Activated CD4-positive, CD25-positive, alpha-beta regulatory T cell treated with anti-CD3 and anti-CD28 coated beads, Interleukin-2, amount 50 U/mL, for 24 hours (primary cell): ENCODE measurements at places on chromosomes 2 and 18.

DNA sequence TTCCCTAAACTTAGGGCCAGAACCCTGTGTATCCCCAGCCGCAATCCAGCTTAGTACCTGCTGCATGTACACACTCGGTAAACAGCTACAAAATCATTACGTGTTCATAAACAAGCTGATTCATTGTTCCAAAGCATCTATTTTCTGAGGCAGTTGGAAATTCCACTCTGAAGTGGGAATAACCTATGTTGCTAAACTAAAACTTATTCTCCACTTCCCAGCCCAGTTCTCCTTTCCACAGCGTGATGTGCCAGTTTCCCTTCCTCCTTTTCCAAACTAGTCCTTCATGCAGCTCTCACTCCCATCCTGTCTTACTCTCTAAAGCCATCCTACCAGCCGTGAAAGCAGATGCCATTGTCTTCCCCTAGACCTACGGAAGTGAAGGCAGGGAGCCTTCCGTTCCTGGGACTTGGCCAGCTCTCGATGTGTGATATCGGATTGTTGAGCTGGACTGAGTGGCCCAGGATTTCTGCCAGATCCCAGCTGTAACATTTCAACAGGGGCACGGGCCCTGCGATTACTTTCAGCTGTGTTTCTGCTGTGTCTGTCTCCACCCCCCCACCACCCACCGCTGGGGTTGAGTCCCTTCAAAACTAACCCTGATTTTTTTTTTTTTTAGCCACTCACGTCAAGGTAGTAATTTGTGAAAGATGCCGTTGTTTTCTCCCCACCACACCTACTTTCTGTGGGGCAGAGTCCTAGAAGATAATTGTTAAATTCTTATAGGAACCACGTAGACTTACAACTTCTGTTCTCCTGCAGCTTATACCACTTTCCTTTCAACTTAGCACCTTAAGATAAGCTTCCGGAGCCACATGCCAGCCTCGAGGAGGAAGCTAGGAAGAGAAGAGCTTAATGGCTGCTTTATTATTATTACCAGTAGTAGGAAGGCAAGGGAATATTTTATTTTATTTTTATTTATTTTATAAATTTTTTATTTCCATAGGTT is 100.9 kb downstream of the CRIM1 start:
- ATAC-seq, result no peak

DNA sequence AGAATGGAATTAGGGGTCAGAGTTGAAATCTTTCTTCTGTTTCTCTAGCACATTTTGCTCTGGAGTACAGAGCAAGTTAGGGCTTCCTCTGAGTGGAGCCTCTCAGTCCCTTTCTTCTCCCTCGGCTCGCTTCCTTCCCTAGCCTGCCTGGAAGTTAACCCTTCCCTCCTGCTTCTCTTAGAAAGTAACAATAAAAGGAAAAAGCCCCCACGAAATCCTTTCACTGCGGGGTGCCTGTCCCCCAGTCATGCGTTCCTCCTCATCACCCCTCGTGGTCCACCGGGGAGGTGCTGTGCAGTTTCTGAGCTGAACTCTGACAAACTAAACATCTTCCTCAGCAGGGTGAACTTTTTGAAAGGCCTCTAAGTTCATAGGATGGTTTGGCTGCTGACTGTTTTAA is 2.0 kb downstream of the IGFBP2 start:
- no peak for ATAC-seq

GRCh38 chr2:227816507-227817294 is 3.1 kb downstream of the CCL20 start:
- ATAC-seq, result no peak

- ATAC-seq, result no peak
Observed at GRCh38 chr2:182280118-182280517, 146.7 kb downstream of the PDE1A start.

DNA sequence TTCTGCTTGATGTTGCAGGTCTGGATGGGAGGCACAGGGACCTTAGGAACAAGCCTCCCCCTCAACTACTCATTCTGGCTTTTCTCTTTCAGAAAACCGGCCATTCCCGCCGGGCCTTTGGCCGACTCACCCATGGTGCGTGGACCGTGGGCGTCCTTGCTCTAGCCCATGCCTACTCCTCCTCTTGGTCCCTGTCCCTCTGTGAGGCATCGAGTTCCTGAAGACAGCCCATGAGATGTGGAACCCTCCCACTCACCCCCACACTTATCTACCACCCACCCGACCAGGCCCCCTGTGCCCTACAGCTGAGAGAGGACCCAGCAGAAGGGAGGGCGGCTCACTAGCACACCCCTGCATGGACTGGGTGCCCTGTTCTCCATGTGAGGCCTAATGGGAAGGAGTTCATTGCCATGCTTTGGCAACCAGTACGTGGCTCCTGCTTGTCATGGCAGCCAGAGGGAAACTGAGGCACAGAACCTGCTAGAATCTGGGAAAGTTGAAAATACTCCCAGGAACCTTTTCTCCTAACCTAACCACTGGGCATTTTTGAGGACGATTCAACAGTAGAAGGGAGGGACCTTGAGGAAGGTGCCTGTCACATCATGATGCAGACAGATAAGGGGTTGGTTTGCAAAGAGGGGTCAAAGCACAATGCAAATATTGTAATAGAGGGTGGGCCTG is 8.5 kb downstream of the SPEG start:
- no peak for ATAC-seq

DNA sequence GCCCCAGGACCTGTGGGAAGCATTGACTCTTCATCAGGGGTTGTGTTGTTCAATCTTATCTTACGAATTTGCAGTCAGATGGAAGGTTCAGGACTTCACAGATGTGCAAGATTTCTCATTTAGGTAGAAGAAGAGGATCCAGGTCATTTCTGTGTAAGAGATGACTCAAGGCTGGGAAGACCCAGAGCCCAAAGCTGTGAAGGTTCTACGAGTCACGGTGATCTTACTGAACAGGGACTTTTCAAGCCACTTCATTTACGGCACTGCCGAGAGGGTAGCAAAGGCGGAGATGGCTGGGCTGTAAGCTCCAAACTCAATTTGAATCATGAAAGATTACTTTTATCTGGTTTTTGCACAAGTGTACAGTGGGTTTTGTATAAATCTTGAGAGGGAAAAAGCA is 228.0 kb upstream of the MEX3C start:
- ATAC-seq, result peak; percentile 67

GRCh38 chr18:79305911-79306310 is 89.8 kb upstream of the NFATC1 start:
- no peak for ATAC-seq

- ATAC-seq, result no peak
Observed at GRCh38 chr18:3037423-3037915, 24.5 kb upstream of the LPIN2 start.

DNA sequence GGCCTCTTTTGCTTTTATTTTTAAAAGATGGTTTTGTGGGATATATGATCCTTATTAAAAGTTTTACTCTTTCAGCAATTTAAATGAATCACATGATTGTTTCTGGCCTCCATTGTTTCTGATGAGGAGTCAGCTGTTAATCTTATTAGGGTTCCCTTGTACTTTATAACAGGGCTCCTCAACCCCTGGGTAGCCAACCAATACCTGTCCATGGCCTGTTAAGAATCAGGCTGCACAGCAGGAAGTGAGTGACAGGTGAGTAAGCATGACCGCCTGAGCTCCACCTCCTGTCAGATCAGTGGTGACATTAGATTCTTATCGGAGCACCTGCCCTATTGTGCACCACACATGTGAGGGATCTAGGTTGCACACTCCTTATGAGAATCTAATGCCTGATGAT is 45.1 kb upstream of the FAM98A start:
- ATAC-seq, result no peak

DNA sequence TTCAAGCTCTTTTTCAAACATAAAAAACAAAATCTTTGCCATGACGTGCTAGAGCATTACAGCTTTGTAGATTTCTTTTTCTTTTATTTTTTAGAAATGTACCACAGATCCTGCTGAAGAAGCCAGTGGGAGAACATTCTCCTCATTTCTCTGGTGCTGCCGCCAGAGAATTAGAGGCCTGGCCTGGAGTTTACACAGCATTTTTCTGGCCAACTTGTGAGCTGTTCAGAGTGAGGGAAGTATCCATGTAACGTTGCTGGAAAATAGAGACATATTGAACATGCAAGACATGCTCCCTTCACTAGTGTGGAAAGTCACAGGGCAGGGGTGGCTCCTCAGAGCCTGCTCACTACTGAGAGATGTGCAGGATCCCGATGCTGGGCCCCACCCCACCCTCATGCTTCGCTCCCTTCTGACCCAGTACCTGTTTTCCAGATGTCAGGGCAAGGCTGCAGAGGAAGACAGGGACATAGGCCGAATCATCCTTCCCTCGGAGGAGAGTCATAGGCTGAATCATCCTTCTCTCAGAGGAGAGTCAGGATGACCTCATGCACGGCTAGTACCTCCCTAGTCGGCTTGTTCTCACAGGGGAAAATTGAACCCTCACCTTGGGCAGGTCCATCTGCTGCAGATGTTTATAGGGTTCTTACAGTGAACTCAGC is 298.5 kb downstream of the INSIG2 start:
- no peak for ATAC-seq

- ATAC-seq, result no peak
Observed at GRCh38 chr2:209368914-209369313, 54.9 kb upstream of the MAP2 start.

- no peak for ATAC-seq
Observed at GRCh38 chr2:148298196-148298595, 277.3 kb downstream of the MBD5 start.

DNA sequence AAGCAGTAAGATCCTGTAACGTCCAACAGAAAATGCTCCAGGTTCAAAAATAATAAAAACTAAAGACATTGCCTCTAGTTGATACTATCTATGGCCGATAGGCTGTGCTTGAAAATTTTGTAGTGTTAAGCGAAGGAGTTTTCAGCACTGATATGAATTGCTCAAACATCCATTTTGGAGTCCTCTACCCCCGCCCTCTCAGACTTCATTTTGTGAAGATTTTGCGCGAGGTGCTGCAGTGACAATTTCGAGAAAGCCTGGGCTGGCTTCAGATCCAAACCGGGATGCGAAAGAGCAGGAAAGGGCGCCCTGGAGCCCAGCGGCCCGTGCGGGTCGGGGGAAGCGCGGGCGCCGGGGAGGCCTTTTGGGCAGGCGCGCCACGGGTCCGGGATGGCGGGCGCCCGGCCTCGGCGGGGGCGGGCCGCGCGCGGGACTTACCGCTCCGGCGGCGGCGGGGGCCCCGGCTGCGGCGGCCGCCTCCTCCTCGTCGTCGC is 1.8 kb downstream of the SP3 start:
- peak; percentile 43 for ATAC-seq

DNA sequence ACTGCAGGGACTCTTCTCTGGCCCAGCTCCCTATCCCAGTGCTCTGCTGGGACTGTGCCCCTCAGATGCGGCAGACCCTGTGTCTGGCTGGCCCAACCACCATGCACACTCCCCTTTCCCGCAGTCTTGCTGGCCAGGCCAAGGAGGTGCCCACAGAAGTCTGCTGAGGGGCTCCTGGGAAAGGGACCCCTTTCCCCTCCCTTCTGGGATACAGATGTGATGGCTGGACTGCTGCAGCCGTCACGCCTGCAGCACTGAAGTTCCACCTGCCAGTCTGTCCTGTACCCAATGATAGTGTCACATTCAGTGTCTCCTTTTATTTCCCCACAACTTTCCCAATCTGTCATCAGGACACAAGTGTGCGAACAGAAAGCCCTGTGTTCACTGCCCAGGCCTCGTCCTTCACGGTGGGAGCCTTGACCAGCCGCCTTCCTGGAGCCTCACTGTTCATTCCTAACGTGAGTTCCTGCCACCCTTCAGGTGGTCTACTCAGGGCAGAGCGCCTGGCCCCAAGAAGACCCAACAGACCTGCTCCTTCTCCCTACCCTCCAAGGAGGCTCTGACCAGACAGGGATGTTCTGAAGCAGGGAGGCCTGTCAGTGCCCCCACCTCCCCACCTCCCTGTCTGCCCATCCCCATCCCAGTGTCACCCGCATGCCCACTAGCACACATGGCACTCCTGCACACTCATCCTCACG is 47.1 kb downstream of the ANKMY1 start:
- ATAC-seq, result no peak

- no peak for ATAC-seq
Observed at GRCh38 chr2:114769110-114769509, 326.7 kb downstream of the DPP10 start.

- ATAC-seq, result no peak
Observed at GRCh38 chr2:216792222-216793021, 67.4 kb downstream of the TNP1 start.

DNA sequence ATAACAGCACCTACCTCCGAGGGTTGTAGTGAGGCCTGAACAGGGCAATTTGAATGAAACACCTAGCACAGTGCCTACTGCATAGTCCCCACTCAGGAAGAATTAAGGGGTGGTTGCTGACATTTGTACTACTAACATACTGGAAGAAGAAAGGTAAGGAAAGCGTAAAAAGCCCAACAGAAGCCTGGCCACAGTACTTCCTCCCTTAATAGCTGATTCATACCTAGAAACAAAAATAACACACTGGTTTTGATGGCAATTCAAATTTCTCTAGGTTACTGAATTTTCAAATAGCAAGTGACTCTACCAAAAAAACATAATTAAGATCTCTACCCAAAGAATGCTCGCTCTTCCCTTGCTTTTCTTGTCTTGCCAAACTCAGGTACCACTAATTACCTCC is 16.2 kb downstream of the SUCLG1 start:
- no peak for ATAC-seq

- no peak for ATAC-seq
Observed at GRCh38 chr2:77314721-77315120, 207.5 kb downstream of the LRRTM4 start.

- ATAC-seq, result no peak
Observed at GRCh38 chr2:198408171-198408570, 603.8 kb downstream of the PLCL1 start.

DNA sequence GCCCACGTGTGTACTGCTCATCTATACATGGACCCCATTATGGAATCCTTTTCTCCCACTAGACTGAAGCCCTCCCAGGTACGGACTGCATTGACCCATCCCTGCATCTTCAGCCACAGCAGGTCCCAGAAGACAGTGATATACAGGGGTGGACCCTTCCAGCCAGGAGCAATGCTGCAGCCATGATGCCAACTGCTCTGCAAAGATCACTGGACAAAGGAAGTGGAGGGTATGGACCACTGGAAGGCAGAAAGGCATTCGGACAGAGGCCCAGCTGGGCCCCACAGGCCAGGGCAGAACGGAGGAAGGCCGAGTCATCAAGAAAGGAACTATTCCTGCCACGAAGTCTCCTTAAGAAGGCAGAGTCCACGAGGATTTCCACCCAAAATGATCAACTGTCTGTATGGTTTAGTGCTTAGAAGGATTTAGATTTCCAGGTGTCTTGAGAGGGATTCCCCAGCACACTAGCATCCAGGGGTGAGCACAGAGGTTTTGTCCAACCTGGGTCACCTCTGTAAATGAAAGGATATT is 93.4 kb downstream of the TWIST2 start:
- no peak for ATAC-seq

DNA sequence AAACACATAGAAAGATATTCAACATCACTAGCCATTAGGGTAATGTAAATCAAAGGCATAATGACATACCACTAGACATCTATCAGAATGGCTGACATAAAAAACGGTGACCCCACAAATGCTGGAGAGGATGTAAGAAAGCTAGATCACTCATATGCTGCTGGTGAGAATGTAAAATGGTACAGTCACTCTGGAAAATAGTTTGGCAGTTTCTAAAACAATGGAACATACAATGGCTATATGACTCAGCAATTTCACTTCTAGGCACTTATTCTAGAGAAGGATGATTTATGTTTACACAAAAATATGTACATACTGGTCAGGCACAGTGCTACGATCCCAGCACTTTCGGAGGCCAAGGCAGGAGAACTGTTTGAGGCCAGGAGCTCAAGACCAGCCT is 87.3 kb downstream of the COLEC12 start:
- no peak for ATAC-seq

- ATAC-seq, result no peak
Observed at GRCh38 chr2:74278694-74279093, 64.5 kb downstream of the SLC4A5 start.

- ATAC-seq, result no peak
Observed at GRCh38 chr2:102704531-102704930, 57.3 kb upstream of the TMEM182 start.

- ATAC-seq, result no peak
Observed at GRCh38 chr18:36350251-36350651, 52.7 kb downstream of the FHOD3 start.
